ENCODE measurements at places on chromosomes 6 and 20. TPM values are rescaled to one million over a fixed set of nuclear protein-coding genes. Genes with fewer than 3 reads are reported as not detected.

ANKRD66 gene
- not detected for total RNA-seq

SLC22A16 gene
- total RNA-seq, result not detected

MATN4 gene
- total RNA-seq, result not detected

ZNF335 gene
- 9.5 TPM for total RNA-seq

SPEF1 gene
- total RNA-seq, result not detected

HRH3 gene
- total RNA-seq, result not detected

Data from pulmonary artery endothelial cell (primary cell).